SIG-M5 (cell line): ENCODE measurements at places on chromosomes 1 and 21.

GRCh38 chr1:160064746-160065145 is 5.2 kb downstream of the KCNJ10 start:
- DNase-seq = no peak

DNA sequence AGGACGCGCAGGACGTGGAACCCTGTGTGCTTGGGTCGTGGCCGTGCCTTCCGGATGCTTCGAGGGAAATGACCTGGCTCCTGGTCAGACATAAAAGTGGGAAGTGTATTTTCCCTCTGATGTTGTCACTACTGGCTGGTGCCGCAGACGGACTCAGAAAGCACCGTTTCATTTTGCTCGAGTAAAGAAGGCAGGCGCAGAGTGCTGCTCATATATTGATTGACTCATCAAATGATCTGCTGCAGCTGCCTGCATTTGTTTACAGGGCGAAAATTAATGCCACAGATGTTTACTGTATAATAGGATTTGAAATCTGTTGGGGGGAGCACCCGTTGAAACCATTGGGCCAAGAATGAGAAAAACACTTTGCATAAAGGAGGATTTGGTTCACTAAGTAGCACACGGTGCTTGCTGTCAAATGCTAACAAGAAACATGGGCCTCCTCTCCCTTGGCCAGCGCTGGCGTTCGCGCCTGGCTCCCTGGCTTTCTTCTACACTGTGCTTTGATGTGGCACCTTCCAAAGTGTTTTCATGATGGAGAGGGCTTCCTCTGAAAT is 365.5 kb downstream of the CAMTA1 start:
- DNase-seq = no peak

DNA sequence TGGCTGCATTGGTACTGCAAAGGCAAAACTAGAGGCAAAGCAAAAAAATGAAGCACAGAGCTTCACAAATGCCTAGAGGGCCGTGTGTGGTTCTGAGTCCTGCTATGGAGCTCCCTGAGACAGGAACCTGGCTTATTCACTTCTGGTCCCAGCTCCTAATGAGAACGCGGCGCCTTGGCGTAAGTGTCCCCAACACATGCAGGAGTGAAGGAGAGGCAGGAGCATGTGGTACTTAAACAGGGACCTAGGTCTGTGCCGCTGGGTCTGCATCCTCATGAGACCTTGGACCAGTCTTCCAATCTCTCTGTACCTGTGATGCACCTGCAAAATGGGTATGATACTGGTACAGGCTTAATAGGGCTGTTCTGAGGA is 14.4 kb upstream of the SLC2A7 start:
- DNase-seq = no peak

GRCh38 chr1:240242601-240243144 is 151.0 kb downstream of the FMN2 start:
- no peak for DNase-seq

DNA sequence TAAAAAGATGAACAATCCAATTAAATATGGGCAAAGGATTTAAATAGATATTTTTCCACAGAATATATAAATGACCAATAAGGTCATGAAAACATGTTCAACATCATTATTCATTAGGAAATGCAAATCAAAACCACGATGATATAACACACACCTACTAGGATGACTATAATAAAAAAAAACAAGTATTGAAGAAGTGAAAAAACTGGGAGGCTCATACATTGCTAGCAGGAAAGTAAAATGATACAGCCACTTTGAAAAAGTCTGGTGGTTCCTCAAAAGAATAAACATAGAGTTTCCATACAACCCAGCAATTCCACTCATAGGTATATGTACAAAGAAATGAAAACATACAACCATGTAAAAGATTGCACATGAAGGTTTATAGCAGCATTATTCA is 75.7 kb upstream of the RAB4A start:
- DNase-seq = no peak

- DNase-seq = no peak
Measured at GRCh38 chr1:46285730-46286477, 17.5 kb downstream of the LRRC41 start.

DNA sequence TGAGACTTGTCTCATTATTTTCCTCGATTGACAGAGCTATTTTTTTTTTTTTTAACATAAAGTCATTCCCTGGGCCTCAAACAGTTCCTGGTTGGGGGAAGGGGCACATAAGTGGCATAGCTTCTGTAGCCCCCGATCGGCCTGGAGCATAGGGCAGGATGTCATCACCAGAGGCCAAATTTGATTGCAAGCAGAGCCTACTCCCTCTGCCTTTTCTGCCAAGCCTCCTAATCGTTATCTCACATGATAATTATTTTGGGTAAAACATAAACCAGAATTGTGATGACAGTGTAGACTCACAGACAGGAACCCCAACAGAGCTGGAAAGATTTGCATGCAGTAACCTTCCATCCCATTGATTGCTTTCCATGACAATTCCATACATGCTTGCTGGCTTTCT is 404.8 kb downstream of the PCP4 start:
- no peak for DNase-seq

GRCh38 chr1:207024202-207025145 is 8.1 kb downstream of the C1orf116 start:
- DNase-seq = no peak

GRCh38 chr1:208562151-208562960 is 318.2 kb upstream of the PLXNA2 start:
- DNase-seq = no peak

GRCh38 chr21:35340273-35340672 is 291.2 kb upstream of the RUNX1 start:
- no peak for DNase-seq

- no peak for DNase-seq
Measured at GRCh38 chr1:63101336-63101735, 221.0 kb upstream of the FOXD3 start.

DNA sequence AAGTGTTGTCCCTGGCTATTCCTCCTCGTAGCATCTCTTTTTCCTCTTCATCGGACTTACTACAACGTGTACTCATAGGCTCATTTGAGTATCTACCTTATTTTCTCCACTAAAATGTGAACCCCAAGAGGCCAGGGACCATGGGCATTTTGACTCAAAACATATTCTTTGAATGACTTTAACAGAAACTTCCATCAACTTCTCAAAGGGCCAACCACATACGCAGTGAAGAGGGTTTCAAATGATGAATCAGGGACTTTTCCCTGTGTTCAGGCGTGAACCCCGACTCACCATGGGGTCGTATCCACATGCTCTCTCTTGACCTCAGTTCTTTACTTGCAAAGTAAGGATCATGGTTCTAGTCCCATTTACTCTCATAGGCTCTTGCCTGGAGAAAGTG is 20.2 kb upstream of the GPR137B start:
- DNase-seq = no peak

DNA sequence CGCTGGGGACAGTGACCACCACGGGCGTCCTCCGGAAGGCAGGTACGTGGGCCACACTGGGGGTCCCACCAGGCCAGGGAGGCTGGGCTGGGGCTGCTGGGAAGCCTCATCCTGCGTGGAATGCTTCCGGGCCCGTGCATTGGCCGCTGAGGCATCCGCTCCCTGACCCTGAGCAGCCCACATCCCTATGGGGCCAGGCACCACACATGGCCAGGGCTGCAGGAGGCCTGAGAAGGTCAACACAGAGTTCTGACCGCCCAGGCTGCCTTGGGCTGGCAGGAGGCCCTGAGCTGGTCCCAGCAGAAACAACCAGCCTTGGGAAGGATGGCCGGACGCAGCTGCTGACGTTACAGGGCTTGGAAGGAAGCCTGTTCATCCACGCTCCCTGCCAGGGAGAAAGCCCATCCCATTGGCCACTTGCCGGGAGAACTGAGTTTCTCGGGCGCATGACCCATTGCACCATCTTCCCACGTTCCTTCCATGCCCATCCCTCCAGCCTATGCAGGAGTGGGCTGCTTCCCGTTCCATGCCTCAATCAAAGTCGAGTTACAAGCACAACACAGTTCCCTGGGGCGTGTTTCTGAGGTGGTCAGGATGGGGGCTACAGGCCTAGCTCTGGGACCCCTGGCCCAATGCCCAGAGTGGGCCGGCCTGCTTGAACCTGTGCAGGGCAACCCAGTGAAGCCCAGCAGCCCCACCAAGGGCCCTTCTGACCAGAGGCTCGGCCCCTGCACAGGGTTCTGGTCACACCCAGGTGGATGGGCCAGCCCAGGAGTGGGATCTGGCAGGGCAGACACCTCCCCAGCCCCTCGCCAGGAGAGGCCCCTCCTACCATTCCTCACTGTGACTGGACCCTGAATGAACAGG is 31.7 kb downstream of the TRIM11 start:
- DNase-seq = no peak

- DNase-seq = no peak
Measured at GRCh38 chr1:223810586-223810985, 35.2 kb downstream of the TP53BP2 start.

- no peak for DNase-seq
Measured at GRCh38 chr1:34270181-34270580, 93.5 kb downstream of the C1orf94 start.

- DNase-seq = no peak
Measured at GRCh38 chr1:1943834-1944570, 24.9 kb upstream of the TMEM52 start.

DNA sequence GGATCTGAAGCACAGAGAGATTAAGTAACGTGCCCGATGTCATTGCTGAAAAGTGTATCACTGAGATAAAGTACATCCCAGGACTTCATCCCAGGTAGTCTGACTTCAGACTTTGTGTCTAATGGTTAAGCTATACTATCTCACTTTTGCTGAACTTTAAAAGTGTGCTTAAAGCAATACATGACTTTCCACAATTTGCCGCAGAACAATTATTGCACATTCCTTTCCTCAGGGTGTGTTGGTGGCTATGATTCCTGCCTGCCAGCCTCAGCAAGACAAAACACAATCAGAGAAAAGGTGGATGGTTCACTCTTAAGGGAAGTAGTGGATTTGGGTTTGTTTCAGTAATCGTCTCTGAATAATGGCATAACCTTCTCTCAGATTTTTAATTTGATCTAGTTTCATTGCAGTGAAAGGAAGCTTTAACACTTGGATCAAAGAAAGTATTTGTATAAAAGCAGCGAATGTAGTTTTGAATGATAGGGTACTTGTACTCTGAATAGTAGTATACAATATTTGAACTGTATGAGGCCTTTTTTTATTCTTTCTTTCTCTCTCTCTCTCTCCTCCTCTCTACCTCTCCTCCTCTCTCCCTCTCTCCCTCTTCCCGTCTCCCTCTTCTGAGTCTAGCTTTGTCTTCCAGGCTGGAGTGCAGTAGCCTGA is 47.0 kb downstream of the CNST start:
- DNase-seq = no peak

GRCh38 chr1:62991152-62991551 is 207.2 kb downstream of the ATG4C start:
- no peak for DNase-seq

- no peak for DNase-seq
Measured at GRCh38 chr1:214165850-214166374, 115.0 kb upstream of the SMYD2 start.

DNA sequence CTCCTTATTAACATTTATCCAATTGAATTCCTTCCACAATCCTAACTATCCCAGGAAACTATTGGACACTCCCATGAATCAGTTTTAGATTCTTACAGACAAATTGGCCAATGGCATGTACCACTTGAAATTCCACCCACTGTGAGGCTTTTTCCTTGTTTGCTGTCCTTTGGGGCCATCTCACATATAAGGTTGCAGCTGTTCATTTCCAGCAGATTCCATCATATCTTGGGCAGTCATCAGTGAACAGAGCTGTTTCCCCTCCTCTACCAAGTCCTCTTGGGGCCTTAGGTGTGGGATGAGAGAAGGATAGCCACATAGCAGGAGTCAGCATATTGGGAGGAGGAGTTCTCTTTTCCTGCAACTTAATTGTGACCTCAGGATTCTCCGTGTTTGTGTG is 109.1 kb downstream of the HHAT start:
- no peak for DNase-seq

GRCh38 chr21:41124641-41125201 is 43.2 kb upstream of the BACE2 start:
- DNase-seq = no peak

- DNase-seq = no peak
Measured at GRCh38 chr1:94803517-94804441, 16.4 kb upstream of the SLC44A3 start.

DNA sequence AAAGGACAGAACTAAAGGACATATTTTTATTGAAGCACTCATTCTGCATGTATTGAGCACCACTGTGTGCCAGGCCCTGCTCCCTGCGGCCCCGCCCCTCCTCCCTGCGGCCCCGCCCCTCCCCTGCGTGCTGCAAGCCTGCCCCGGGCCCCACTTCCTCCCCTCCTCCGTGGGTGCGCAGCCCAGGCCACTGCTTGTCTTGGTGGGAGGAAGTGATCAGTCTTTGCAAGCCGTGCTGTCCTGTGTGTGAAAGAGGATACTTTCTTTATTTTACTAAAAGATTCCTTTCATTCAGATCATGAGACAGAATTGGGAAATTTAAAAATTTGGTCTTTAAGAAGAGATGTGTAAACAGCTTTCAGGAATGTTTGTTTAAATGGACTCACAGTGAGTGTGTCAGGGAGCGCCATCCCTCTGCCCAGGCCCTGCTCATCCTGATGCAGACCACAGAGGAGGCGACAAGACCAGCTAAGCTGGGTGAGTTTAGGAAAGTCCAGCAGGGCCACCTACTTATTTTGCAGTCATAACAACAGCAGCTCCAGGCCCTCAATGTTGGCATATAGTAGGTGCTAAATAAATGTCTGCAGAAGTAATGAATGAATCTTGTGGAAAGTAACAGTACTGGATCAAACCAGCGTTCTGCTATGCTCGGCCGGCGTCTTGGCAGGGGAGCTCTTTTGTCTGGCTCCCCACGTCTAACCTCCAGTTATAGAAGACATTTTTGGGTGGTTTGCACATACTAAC is 88.3 kb upstream of the SELENON start:
- DNase-seq = peak; percentile 1

DNA sequence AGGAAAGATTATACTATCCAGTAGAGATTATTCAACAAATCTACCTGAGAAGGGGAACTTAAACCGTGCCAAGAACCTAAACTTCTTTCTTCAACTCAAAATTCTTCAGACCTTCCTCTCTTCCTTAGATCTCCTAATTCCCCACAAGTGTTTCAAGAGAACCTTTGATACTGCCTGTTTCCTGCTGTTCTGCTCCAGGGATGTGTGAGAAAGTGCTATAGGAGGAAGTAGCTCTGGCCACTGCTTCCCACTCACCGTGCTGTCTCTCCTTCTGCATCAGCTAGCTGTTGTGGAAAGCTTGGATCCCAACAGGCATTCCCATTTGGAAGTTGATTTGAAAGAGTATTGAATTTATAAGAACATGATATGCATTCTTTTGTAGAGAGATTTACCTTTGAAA is 4.5 kb upstream of the NOS1AP start:
- no peak for DNase-seq

- DNase-seq = no peak
Measured at GRCh38 chr1:192660613-192661012, 24.7 kb downstream of the RGS13 start.
